A549 treated with dexamethasone at 1 μM for 4 hours (cell line): ENCODE measurements at places on chromosomes 2 and 18. TPM values are rescaled to one million over a fixed set of nuclear protein-coding genes. Genes with fewer than 3 reads are reported as not detected.

The ABCG8 gene
- 0.04 TPM in 1 of 5 replicates, not detected in the others for total RNA-seq

The GALR1 gene
- not detected in 5 replicates for total RNA-seq

The TNS1 gene
- 10.7 to 28.4 TPM (median 17.4 TPM) in 5 replicates for total RNA-seq

The EMILIN1 gene
- 0.32 to 0.57 TPM (median 0.43 TPM) in 5 replicates for total RNA-seq

The REG3G gene
- total RNA-seq = not detected in 5 replicates

The KCNE4 gene
- total RNA-seq = 0.32 to 0.90 TPM (median 0.46 TPM) in 5 replicates

The SLC9A4 gene
- not detected in 5 replicates for total RNA-seq

The ATOH8 gene
- total RNA-seq = 14.5 to 19.7 TPM (median 17.9 TPM) in 5 replicates

The TTN gene
- total RNA-seq = under 0.01 to 0.04 TPM (median 0.01 TPM) in 5 replicates

The ARHGAP25 gene
- total RNA-seq = 0.11 to 0.47 TPM (median 0.37 TPM) in 5 replicates

The ABCB11 gene
- total RNA-seq = 0.02 to 0.08 TPM (median 0.06 TPM) in 5 replicates

The MC4R gene
- not detected in 5 replicates for total RNA-seq

The PSMA8 gene
- not detected in 5 replicates for total RNA-seq

The TCF23 gene
- total RNA-seq = not detected in 5 replicates

The SKOR2 gene
- total RNA-seq = not detected in 5 replicates

The FER1L5 gene
- total RNA-seq = 0.02 TPM in 1 of 5 replicates, not detected in the others

The ATP9B gene
- 12.6 to 21.0 TPM (median 16.9 TPM) in 5 replicates for total RNA-seq

The SERPINB12 gene
- not detected in 5 replicates for total RNA-seq

The ATP6V1C2 gene
- 0.11 to 0.37 TPM (median 0.14 TPM) in 5 replicates for total RNA-seq

The DYNAP gene
- not detected in 5 replicates for total RNA-seq

The SAP130 gene
- total RNA-seq = 10.8 to 14.5 TPM (median 13.2 TPM) in 5 replicates

The MC5R gene
- not detected in 5 replicates for total RNA-seq

The ACMSD gene
- total RNA-seq = not detected in 5 replicates

The RAD51AP2 gene
- not detected in 5 replicates for total RNA-seq

The ANKRD30B gene
- total RNA-seq = not detected in 5 replicates

The KIAA1328 gene
- total RNA-seq = 1.3 to 1.8 TPM (median 1.5 TPM) in 5 replicates

The RNF144A gene
- 7.1 to 10.6 TPM (median 10.2 TPM) in 5 replicates for total RNA-seq

The RUFY4 gene
- total RNA-seq = not detected in 5 replicates

The DSC3 gene
- total RNA-seq = 1.4 to 2.0 TPM (median 1.7 TPM) in 5 replicates
